ENCODE measurements at places on chromosomes 11 and 22.

- DNase-seq, result no peak
These were observed 44.5 kb downstream of the SLCO2B1 start for GRCh38 chr11:75195167-75195962.

- DNase-seq, result no peak
These were observed 47.0 kb downstream of the GAB2 start for GRCh38 chr11:78370406-78371172.

DNA sequence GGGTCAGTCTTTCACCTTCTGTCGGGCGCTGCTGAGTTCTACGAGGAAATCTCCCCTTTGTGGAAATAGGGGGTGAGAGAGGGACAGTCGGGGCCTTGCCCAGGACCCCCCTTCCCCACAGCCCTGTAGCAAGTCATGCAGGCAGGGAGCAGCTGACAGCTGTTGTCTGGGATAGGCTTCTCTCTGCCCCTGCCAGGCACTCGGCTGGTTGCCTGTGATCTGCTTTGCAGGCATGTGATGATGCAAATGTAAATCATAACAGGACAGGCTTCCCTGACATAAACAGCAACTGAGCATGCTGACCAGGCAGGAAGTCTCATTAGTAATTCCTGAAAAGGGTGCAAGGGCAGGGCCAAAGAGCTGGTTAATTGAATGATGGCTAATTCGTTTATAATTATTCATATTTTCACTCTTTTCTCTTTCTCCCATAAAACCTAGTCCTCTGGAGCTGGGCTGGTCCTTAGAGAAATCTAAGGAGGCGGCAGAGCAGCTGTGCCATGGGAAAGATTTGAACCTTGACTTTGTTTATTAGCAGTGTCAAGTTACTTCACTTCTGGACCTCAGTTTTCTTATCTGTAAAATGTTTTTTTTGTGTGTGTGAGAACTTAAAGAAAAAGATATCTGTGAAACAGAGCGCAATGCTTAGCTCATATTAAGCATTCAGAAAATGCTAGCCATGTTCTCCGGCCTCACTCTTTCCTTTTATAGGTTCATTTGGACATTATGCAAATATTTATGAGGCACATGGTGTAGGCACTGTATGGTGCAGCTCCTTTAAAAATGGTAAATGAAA is 129.7 kb downstream of the LDLRAD3 start:
- DNase-seq, result no peak

DNA sequence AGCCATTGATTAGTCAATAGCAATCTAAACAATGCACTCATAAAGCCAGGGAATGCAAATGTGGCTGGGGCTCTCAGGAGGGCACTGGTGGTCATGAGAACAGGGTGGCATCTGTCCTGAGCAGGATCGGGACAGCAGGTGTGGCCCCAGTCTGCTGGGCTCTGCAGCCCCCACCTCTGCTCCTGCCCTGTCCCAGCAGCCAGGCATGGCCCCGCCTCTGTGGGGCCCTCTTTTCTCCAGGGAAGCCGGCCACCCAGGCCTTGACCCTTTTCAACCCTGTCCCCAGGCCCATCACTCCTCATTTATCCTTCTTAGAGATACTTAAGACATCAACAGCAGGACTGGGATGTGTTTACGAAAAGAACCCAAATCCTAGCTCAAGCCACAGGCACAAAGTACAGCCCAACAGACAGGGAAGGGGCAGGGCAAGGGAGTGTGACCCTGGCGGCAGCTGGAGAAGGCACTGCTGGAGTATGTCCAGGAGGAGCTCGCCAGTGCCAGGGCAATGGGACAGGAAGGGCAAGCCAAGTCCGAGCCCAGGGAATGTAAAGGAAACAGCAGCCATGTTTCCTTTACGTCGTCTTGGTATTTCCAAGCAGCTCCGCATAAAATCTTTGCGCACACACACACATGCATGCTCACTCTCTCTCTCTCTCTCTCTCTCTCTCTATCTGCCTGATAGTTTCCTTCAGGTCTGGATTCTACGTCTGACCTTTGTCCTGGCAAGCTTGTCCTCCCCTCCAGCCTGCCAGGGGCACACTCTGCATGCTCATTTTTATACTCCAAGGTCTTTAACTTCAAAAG is 59.9 kb downstream of the DGCR2 start:
- DNase-seq, result no peak

- DNase-seq, result no peak
These were observed 21.0 kb downstream of the OTUB1 start for GRCh38 chr11:64007160-64007628.

DNA sequence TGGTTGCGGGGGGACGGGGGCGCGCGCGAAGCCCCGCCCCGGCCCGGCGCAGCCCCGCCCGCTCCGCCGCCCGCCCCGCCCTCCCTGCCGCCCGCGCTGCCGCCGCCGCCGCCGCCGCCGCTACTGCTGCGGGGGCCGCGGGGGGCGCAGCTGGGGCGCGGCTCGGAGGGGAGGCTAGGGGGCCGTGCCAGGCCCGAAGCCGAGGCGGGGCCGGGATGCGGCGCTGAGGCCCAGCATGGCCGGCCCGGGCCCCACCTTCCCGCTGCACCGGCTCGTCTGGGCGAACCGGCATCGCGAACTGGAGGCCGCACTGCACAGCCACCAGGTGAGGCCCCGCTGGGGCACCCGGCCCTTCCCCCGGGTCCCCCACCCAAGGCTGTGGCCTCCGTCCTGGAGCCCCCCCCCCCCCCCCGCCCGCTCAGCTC is at the start of gene ANKRD13D:
Gene ANKRD13D (plus strand): TSS at position 78 of the 425 bp plus-strand sequence. CDS start 158 bp downstream, at position 236.
- no peak for DNase-seq
